ENCODE measurements at places on chromosomes 16 and 17.

DNA sequence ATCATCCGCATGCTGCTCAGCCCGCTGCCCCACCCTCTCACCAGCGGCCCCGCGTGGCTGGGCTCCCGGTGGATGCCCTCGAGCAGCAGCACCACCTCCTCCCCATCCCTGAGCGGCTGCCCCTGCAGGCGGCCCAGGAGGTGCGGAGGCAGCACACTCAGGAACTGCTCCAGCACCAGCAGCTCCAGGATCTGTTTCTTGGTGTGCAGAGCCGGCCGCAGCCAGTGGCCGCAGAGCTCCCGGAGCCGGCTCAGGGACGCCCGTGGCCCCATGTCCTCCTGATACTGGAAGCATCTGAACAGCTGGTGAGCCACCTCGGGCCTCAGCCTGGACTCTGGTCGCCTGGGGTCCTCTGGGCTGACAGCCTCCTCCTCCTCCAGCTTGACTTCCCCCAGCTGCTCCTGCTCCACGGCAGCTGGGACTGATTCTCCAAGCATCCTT, 6.6 kb downstream of the ZSCAN10 start:
- DNase-seq = no peak

DNA sequence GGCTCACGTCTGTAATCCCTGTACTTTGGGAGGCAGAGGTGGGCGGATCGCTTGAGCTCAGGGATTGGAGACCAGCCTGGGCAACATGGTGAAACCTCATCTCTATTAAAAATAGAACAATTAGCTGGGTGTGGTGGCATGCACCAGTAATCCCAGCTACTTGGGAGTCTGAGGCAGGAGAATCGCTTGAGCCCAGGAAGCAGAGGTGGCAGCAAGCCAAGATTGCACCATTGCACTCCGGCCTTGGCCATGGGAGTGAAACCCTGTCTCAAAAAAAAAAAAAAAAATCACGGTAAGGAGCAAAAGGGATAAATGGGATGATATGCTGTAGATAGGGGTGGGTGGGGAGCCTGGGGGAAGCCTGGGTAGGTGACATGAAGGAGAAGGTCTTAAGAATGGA, 20.4 kb upstream of the TMEM98 start:
- DNase-seq = no peak

- no peak for DNase-seq
Observed at GRCh38 chr17:79936641-79937381, 97.6 kb upstream of the CBX4 start.

DNA sequence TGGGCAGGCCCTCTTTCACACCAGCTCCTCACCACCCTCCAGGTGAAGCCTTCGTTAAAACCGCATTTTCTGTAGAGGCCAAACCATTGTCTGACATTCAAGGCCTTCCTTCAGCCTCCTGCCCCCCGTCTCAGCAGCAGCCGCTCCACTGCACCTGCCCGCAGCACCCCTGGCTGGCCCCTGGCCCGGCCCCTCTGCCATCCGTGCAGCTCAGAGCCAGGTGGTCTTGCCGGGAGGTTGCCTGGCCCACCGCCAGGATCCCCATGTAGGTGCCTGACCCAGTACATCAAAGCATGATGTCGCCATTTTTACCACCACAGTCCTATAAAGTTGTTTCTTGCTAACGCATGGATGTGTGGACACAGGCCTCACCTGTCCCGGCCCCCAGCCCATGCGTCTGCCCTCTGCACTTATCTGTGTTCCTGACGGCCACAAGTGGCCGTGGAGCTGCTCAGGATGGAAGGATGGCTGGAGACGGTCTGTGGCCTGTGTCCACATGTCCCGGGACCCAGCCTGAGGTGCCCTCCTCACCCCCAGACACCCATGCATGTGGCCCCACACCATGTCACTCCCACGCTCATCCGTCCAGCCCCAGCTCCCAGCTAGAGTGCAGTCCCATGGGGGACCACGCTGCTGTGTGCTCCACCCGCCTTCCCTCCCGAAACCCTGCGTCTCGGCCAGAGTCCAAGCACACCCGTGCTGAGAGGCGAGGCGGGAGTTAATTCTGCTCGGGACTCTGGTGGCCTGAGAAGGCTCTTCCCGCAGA, 89.3 kb upstream of the CHMP6 start:
- no peak for DNase-seq

DNA sequence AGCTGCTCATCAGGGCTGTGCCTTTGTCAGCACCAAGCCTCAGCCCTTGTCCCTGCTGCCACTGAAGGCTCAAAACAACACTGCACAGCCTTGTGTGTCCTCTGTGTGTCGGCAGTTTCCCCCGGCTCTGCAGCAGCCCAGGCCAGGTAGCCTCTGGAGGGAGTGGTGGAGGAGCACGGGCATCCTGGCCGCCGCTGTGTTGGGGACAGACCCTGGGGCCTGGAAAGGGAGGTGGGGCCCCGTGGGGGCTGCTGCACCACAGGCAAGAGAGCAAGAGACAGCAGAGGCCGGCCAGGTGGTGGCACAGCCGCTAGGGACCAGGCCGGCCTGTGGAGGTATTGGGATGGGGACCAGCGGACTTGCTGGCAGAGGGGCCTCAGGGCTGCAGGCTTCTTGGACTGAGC, 96.9 kb upstream of the ZNF750 start:
- DNase-seq = no peak

DNA sequence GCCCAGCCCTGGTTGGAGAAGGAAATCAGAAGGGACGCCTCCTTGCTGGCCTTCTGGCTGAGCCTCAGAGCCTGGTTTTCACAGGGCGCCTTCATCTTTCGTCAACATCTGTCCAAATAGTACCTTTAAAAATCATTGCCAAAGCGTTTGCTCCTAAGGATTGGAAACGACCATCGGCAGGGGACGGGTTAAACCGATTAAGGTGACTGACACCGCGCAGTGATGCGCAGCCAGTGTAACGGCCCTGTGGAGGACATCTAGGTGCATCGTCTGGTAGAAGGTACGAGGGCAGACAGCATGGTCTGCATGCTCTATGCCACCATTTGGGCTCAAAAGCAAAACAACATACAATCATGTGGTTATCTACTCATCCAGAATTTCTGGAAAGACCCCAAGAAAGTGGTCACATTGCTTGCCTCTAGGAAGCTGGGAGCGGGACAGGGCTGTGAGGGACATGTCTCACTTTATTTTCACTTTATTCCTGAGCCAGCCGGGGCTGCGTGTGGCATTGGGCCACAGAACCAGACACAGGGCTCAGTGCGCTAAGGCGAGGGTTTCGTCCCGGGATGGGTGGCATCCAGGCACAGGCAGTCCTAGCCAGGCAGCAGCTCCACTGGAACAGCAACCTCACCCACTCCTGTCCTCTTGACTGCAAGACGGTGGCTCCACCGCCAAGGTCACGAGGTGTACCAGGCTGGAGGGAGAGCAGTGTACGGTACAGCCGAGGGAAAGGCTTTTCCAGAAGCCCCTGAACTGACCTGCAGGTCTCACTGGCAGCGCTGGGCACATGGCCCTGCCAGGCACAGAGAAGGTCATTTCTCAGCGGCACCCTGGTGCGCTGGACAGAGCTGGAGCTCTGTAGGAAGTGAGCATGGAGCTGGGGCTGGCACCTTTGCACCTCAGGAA, 40.9 kb upstream of the JPH3 start:
- DNase-seq = no peak

DNA sequence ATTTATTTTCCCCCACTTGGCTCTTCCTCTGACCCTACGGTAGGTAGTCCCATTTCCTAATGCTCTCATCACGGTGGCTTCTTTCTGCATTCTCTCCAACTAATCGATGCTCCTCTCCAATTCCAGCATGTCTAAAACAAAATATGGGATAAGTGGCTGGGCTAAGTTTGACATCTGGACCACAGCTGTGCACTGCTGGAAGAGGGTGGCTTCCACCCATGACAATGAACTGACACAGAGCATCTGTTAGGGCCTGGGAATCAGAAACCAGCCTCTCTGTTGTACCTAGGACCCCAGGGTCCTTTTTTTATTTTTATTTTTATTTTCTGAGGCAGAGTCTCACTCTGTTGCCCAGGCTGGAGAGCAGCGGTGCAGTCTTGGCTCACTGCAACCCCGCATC, 29.0 kb upstream of the SLC39A11 start:
- no peak for DNase-seq

GRCh38 chr17:49572226-49572625, 3.4 kb upstream of the NXPH3 start:
- DNase-seq = no peak

GRCh38 chr16:4796982-4797804, 2.0 kb downstream of the SMIM22 start:
- no peak for DNase-seq

GRCh38 chr16:4395055-4395726, 21.2 kb downstream of the CORO7 start:
- no peak for DNase-seq

DNA sequence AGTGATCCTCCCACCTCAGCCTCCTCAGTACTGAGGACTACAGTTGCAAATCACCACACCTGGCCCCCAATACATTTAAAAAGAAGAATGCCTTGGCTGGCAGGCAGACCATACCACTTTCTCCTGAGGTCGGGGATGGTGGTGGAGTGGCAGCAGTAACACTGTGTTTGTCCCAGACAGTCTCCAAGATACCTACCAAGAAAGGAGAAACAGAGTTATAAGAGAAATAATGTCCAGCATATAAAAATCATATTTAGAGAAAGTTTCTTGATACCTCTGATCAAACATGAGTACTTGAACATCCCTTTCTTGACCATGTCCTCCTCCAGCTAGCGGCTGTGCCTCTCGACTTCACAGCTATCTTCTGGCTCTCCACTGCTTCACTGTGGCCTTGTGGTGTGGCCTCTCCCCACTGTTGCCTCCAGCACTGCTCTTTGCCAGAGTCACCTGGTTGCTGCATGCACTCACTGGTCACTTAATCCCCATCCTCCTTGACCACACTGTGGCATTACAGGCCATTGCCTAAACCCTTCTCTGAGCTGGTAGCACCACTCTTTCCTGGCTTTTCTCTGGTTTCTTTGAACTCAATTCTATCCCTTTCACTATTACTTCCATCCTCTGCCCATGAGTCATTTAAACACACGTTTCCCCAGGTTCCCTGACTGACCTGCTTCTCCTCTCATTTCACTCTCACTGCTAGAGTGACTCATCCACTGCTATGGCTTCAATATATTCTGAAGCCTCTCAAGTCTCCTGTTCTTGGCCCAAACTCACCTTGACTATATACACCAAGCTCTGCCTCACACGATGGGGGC, 45.2 kb downstream of the XPO6 start:
- peak; percentile 70 for DNase-seq

DNA sequence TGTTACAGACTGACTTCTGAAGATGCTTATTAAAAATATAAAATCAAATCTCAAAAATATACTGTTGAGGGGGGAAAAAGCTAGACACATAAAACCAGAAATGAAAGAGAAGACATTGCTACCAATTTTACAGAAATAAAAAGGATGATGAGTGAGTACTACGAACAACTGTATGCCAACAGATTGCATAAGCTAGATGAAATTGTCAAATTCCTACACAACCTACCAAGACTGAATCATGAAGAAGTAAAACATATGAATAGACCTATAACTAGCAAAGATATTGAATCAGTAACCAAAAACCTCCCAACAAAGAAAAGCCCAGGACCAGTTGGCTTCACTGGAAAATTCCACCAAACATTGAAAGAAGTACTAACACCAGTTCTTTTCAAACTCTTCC, 3.5 kb upstream of the CAPNS2 start:
- DNase-seq = no peak

DNA sequence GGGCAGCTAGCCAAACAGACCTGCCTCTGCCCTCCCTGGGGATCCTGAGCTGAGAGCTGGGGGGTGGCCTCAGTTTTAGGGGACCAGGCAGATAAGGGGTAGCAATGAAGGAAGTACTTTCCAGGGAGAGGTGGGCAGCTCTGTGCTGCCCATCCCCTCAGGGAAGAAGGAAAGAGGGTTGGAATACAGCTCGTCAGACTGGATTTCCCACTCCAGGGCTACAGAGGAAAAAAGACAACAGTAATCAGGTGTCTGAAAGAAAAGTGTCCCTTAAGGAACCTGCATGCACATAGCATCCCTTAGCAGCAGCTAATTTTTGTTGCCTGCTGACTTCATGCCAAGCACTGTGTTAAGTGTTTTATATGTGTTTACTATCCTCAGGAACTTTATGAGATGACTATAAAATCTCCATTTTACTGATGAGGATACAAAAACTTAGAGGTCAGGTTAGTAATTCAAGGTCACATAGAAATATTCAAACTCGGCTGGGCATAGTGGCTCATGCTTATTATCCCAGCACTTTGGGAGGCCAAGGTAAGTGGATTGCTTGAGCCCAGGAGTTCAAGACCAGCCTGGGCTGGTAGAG, 3.2 kb upstream of the MRPL58 start:
- no peak for DNase-seq

DNA sequence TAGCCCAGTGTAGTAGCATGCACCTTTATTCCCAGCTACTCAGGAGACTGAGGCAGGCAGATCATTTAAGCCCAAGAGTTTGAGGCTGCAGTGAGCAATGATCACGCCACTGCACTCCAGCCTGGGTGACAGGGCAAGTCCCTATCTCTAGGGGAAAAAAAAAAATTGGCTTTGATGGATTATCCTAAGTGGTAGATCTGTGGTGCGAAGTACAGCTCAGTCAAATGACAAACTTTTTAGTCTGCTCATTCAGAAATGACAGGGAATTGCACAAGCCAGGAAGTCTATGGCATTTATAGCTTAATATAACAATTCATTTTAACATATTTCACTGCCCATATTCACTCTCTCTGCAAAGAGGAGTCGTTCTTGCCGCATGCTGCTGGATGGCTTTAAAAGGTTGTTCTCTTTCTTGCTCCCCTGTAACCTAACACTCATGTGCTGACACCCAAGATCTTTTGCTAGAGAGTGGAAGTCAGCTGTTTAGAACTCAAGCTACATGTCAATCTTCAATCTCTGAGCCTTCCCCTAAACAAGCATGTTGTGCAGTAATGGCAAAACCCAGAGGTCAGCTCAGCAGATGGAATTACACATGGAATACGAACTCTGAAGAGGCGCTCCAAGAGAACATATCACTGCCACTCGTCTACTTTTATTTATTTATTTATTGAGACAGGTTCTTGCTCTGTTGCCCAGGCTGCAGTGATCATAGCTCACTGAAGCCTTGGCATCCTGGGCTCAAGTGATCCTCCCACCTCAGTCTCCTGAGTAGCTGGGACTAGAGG, 32.8 kb downstream of the RNF157 start:
- peak; percentile 12 for DNase-seq

DNA sequence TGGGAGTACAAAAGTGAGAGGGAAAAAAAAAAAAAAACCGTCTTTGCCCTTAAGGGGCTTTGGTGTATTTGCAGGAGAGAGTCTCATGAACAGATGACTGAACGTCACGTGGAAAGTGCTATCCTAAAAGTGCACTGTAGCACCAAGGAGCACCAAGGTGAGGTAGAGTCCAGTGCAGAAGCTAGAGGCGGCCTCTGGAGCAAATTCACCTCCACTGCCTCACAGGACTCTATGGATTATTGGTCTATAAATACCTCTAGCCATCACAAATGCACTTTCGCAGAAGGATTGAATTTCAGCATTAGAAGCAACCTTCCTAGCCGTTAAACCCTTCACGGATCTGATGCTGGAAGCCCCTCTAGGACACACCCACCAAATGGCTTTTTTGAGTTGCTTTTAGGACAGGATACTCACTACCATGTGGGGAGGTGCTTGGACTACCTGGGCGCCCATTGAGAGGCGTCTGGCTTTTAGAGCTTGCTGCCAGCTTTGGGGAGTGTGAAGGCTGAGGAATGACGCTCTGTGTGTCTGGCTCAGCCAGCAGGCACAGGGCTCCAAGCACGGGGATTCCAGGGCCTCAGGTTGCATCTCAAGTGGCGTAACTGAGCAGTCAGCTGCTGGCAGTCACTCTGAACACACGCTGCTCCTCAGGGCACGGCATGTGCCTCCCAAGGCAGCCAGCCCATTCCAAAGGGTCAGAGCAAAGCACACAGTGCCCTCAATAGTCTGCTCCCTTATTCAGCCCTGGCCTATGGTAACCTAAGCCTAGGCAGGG, 52.7 kb downstream of the CDRT4 start:
- no peak for DNase-seq

- no peak for DNase-seq
Observed at GRCh38 chr16:65917466-65917865, 449.0 kb upstream of the CDH5 start.

All from choroid plexus epithelial cell (primary cell).